ENCODE measurements at places on chromosomes 3 and 15. TPM values are rescaled to one million over a fixed set of nuclear protein-coding genes. Genes with fewer than 3 reads are reported as not detected.

CTXN2 gene
- total RNA-seq: not detected

PSMA4 gene
- 584 TPM for total RNA-seq

DGKG gene
- total RNA-seq: 15.3 TPM

GOLGA6D gene
- not detected for total RNA-seq

KCNMB2 gene
- total RNA-seq: 27.4 TPM

Data from RPMI7951 (cell line).